CD4-positive, alpha-beta T cell treated with Interleukin-15 for 1 hour (primary cell): ENCODE measurements at places on chromosomes 4 and X.

DNA sequence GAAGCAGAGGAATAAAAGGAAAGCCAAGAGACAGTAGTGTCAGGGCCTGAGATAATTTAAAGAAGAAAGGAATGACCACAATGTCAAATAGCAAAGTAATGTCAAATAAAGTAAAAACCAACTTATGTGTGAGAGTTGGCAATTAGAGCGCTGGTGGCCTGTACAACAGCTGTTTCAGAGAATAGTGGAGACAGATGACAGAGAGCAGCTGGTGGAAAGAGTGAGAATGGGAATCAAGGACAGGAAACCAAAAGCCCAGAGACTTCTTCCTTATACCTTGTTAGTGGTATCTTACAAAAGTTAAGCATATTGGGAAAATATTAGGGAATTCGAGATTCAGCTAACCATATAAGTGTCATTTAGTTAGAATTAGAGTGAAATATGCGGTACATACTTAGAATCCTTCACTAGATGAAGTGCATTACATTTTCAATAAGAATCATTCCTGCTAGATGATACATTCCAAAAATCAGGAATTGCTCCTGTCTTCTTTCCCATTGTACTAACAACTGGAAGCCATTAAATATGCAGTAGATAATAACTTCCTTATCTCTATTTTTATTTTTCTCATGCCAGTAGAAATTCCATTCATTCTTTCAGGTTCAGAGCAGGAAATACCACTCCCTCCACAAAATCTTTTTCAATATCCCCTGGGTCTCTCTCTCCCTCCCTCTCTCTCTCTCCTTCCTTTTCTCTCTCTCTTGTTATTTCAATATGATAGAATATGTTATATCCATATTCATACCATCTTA is 525.4 kb downstream of the CENPC start:
- DNase-seq: no peak

DNA sequence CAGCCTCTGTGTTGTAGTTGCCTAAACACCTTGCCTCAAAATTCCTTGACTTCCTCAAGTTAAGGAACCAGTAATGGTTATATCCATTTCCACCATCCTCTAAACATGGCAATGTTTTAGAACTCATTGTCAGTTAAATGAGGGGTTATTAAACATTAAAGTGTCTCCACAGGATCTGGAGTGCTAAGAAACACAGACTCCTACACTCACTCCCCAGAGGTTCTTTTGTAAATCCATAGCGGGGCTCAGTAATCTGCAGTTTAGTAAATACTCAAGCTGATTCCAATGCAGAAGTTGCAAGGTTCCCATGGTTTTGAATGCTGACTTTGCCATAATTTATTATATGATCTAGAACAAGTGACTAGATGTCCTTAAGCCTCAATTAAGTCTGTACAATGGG is 245.5 kb downstream of the GPAT3 start:
- DNase-seq: no peak

DNA sequence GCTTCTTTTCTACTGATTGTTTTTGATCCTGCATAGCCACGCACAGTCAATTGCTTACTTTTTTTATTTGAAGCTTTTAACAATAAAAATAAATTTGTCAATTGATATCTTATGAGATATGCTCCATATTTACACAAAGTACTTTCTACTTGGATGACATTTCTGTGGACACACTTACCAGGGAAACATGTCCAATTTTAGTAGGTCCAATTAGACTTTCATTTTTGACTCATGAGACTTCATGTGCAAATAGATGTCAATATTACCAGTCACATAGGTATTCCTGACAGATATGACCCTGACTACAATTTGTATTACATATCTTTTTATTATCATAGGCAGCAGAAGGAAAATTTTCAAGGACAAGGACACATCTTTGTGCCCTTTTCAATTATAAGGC is 219.9 kb upstream of the ANKRD50 start:
- no peak for DNase-seq

- no peak for DNase-seq
These were observed 78.7 kb upstream of the RASGEF1B start for GRCh38 chr4:81550388-81550859.

GRCh38 chrX:125005863-125006262 is 313.8 kb upstream of the TEX13C start:
- no peak for DNase-seq

GRCh38 chrX:100748108-100748507 is 16.2 kb upstream of the SYTL4 start:
- no peak for DNase-seq

- DNase-seq: no peak
These were observed 113.3 kb downstream of the ELOVL6 start for GRCh38 chr4:110085131-110085530.

GRCh38 chr4:16745887-16746286 is 152.6 kb downstream of the LDB2 start:
- DNase-seq: no peak

DNA sequence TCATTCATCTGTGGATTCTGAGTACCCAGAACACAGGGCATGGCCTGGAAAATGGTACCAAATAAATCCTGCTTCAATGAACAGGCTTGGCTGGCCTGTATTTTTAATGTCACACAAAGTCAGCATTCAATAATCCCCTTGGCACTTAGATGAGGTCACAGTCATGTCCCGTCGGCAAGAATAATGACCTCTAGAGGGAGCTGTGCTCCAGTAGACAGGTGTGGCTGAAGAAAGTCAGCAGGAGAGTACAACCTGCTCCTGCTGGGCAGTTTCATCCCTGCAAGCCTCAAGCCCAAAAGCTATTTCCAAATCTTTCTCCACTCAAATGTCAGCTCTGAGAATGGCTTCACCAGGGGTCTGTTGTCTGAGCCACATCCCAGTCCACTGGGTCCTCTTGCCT is 404.0 kb upstream of the F9 start:
- no peak for DNase-seq

DNA sequence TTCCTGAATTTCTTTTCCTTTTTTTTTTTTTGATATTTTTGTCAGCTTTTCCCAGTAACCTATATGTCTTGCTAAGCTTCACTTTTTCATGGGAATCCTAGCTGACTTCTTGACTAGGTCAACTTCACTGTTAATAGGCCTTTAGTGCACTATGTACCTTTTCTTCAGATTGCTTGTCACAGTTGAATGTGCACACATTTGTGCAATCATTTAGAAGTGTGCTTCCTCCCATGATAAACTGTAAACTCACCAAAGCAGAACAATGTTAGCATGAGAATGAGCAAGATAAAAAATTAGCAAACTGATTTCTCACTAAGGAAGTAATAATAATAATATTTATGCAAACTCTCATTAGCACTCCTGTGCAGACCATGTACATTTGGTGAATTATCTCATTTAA is 173.2 kb downstream of the PABPC4L start:
- DNase-seq: no peak

DNA sequence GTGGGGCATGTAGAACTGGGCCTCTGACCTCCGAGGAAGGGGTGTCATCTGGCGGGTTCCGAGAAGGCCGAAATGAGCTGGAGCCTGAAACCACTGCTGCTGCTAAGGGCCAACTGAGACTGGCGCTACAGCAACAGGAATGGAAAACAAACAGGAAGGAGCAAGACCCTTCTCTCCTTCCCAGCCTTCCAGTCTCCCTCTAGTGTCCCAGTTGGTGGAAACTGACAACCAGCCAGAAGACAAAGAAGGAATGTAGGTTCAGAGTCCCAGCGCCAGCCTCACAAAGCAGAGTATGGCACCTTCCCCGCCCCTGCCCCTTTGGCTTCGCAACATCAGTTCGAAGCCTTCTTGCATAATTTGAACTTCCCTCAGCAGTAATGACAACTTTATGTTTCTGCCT is 24.4 kb upstream of the PDZD4 start:
- no peak for DNase-seq

DNA sequence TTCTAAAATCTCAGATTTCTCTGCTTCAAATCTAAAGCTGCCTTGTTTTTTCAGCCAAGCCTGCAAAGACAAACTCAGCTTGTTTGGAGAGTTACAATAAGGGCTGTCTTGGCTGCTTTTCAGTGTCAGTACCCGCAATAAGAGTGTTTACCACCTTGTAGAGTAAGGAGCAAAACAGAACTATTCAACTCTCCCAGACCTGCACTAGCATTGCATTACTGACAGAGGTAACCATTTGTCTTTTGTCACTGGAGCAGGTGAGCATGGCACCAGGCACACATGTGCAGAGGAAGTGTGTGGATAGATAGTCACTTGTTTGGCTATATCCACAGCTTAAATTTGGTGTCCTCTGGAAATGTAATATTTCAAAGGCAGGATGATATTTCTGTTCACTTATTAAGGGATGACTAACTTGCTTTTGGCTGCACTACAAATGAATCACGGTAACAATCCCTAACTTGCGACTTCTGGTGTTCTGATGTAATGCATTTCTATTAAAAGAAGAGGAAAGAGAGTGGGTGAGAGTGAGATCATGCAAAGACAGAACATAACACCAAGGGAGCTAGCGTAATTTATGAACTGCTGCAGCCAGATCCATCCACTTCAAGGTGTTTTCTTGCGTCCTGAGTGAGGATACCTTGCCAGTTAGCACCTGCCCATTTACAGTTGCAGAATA is 38.6 kb downstream of the PTCHD1 start:
- no peak for DNase-seq

GRCh38 chrX:138745196-138745595 is 33.7 kb upstream of the FGF13 start:
- no peak for DNase-seq

GRCh38 chr4:145709843-145710242 is 29.9 kb downstream of the C4orf51 start:
- no peak for DNase-seq

DNA sequence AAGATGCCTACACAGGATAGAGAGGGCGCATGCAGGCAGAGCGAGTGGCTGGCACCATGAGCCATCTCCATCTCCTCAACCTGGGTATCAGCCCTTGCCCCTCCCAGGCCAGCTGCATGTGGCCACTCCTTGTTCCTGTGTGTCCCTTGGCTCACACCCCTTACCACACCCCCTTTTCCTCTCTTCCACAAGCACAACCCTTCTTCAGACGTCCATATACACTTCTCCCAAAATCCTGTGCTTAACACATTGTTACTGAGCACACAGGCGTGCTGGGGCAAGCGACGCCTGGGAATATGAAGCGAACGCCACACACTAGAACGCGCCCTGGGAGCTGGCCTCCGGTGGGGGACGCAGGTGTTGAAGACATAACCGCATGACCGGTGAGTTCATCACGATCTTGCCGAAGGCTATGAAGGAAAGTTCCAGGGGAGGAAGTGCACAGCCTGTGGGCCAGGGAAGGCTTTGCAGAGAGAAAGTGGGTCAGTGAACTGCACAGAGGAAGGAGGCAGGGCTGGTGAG is 19.1 kb upstream of the KIAA0232 start:
- DNase-seq: no peak

DNA sequence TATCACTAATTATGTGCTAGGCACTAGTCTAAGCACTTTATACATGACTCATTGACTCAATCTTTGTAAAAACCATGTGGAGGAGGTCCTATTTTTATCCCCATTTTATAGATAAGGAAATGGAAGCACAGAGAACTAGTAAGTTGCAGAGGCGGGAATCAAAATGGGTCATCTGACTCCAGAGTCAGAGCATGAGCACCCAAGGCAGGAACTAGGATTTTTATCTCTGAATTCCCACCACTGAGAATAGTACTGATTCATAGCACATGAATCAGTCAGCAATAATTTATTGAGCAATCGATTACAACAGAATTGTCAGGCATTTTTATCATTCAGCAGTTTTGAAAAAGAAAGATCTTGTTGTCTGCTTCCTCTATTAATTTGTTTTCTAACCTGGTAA is 19.3 kb downstream of the SCARB2 start:
- no peak for DNase-seq

DNA sequence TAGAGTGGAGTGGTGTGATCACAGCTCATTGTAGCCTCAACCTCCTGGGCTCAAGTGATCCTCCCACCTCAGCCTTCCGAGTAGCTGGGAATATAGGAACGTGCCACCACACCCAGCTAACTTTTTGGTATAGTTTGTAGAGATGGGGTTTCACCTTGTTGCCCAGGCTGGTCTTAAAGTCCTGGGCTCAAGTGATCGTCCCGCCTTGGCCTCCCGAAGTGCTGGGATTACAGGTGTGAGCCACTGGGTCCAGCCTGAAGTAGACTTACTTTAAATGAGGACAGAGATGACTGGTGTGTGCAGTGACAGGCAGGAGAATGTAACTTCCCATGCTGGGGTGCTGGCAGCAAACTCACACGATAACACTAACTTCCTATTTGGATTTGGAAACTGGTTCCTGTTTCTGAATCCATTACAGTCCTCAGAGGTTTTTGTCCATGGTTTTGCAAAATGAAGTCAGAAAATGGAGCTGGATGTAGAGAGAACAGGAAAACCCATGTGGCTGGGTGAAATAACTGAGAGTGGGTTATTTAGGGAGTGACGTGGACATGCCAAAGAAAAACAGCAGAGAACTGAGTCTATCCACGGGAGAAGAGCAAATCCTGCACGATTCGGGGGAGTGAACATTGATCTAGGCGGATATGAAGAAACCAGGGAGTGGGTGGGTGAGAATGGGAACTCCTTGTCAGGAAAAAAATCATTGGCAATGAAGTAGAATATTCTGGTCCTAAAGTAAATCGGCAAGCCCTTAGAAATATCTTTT is 95.6 kb downstream of the GATB start:
- no peak for DNase-seq

DNA sequence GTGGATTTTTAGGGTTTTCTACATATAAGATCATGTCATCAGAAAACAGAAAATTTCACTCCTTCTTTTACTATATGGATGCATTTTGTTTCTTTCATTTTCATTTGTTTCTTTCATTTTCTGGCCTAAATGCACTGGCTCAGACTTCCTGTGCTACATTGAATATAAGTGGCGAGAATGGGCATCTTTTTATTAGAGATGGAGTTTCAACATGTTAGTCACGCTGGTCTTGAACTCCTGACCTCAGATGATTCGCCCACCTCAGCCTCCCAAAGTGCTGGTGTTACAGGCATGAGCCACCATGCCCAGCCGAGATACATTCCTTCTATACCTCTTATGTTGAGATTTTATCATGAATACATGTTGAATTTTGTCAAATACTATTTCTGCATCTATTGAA is 61.8 kb downstream of the BRWD3 start:
- no peak for DNase-seq

DNA sequence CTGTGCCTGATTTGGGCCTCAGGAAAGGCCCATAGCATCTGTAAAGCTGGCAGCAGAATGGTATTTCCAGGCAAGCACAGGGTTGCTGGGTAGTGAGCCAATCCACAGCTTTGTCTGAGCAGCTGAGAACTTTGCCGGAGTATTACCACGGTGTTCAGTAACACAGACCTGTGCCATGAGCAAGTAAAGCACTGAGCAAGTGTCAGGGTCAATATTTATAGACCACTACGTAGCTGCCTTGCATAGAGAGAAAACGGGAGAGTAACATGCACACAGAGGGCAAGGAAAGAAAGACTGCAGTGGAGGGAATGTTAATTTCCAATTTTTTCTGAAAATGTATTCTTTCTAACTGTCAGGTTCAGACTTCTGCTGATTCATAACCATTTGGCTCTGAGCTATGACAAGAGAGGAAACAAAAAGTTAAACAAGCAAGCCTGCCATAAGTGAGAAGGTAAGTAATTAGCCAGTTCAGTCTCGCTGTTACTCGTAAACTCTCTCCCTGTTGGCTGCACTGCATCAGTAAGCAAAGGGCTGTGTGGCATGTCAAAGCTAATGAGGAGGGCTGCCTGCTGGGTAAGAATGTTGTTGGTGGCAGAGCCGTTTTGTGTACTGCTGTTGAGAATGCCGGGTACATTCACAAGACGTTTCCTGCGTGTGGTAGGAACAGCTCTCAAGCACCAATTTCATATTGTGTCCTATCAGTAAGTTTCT is 238.1 kb downstream of the BMPR1B start:
- no peak for DNase-seq
